Right lobe of liver (tissue), 6 donors: ENCODE measurements at places on chromosomes 11 and 22. TPM values are rescaled to one million over a fixed set of nuclear protein-coding genes. Genes with fewer than 3 reads are reported as not detected.
A peak's percentile ranks its signal among the peaks of the same experiment; 100 is the strongest.

GRCh38 chr11:114183044-114183511 is 113.1 kb upstream of the NNMT start:
- peaks cover 23% of the 10 kb centered on the region for H3K36me3 ChIP-seq
- H3K27me3 ChIP-seq: no peaks in the 10 kb centered on the region
- peak; percentile 34 for DNase-seq
- H3K4me1 ChIP-seq: no peaks in the 10 kb centered on the region
- H3K27ac ChIP-seq: no peak overlapping the region

GRCh38 chr11:2737226-2737590 is 37.4 kb upstream of the KCNQ1OT1 start:
- no peak overlapping the region for H3K4me3 ChIP-seq
- no peak for DNase-seq
- no peaks in the 10 kb centered on the region for H3K27me3 ChIP-seq
- H3K36me3 ChIP-seq: no peaks in the 10 kb centered on the region
- H3K4me1 ChIP-seq: no peaks in the 10 kb centered on the region

ARHGAP42 gene
- 12.3 TPM for total RNA-seq

DNA sequence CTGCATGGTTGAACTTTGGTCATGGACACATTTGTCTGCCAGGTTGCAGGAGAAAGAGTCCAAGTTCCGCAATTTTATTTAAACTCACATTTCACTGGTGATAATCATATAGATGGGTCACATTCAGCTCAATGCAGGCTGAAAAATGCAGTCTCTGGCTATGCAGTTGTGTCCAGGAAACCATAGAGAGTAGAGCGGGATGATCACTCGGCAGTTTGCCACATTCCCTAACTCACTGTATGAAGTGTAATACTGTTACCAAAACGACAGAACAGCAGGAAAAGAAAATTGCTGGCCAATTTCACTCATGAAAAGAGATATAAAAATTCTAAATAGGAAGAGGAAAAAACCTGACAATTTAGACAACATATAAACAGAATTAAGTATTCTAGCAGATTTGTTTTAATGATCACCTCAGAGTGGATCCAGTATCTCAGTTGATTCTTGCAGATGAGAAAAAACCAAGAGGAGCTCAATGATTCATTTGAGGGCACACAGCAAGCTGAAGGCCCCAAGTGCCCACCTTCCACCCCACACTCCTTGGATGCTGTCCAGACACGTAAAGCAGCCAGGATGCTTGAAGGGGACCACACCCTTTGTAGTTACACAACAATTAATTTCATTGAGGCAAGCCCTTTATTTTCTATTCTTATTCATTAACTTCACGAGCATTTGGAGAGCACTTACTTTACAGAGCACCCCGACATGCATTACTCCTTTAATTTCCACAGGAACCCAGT is 422.3 kb downstream of the SOX6 start:
- no peak overlapping the region for H3K27ac ChIP-seq
- no peaks in the 10 kb centered on the region for H3K27me3 ChIP-seq
- peak; percentile 33 for DNase-seq
- H3K36me3 ChIP-seq: no peaks in the 10 kb centered on the region
- H3K4me3 ChIP-seq: no peak overlapping the region
- no peaks in the 10 kb centered on the region for H3K4me1 ChIP-seq

DNA sequence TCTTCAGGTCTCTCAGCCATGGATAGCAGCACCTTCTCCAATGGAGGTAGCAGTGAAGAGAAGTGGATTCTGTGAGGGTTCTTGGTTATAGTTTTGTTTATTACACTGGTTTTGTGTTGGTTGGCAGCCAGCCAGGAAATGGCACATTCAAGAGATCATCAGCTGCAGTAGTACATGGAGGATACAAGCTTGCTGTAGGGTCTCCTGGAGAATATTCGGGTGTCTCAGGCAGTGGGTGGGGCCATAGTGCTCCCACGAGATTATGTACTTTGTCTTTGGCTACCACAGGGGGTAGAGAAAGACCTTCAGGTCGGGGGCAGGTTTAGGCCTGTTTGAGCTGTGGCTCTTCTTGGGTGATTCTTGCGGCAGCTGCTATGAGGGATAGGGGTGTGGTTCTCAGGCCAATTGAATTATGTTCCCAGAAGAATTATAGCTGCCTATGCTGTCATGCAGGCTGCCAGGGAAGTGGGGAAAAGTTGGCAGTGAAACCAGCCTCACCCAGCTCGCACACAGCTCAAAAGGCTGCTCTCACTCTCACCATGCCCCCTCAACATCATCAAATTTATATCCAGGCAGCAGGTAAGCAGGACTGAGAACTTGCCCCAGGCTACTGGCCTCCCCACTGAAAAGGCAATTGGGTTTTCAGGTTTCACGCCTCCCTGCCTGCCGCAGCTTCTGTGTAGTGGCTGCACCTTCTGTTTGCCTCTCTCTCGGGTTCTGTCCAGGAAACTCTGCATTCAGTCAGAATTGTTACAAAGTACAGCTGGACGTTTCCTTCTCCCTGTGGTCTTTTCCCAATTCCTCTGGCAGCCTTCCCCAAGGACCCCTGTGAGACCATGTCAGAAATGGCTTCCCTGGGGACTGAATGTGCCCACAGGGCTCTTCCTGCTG is 435.5 kb downstream of the LUZP2 start:
- no peaks in the 10 kb centered on the region for H3K36me3 ChIP-seq
- no peaks in the 10 kb centered on the region for H3K4me1 ChIP-seq
- H3K4me3 ChIP-seq: no peak overlapping the region
- H3K27ac ChIP-seq: no peak overlapping the region
- no peaks in the 10 kb centered on the region for H3K27me3 ChIP-seq

- H3K27me3 ChIP-seq: no peaks in the 10 kb centered on the region
- H3K4me1 ChIP-seq: no peaks in the 10 kb centered on the region
- H3K36me3 ChIP-seq: no peaks in the 10 kb centered on the region
- H3K4me3 ChIP-seq: no peak overlapping the region
Measured at GRCh38 chr11:8288166-8288772, 24.6 kb upstream of the LMO1 start.

GDPD4 gene
- total RNA-seq: 0.44 TPM

DNA sequence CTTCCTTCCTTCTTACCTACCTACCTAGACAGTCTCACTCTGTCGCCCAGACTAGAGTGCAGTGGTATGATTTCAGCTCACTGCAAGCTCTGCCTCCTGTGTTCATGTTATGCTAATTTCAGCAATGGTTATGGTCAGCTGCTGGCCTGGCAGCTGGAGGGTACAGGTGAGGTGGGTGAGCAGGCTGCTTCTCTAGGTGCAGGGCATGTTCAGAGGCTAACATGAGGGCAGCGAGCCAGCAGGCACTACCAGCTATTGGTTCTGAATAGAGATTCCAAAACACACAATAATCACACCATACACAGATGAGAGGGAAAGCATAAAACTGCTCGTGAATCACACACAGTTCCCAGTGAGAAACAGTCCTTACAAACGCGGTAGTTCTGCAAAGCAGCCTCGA is 48.7 kb upstream of the RFPL3 start:
- no peaks in the 10 kb centered on the region for H3K4me1 ChIP-seq
- H3K27me3 ChIP-seq: no peaks in the 10 kb centered on the region
- no peak overlapping the region for H3K4me3 ChIP-seq
- no peak for DNase-seq

- H3K36me3 ChIP-seq: peaks cover 15% of the 10 kb centered on the region
- no peak for DNase-seq
- H3K27me3 ChIP-seq: no peaks in the 10 kb centered on the region
- no peak overlapping the region for H3K4me3 ChIP-seq
- no peak overlapping the region for H3K27ac ChIP-seq
Measured at GRCh38 chr22:29275167-29275566, 7.1 kb downstream of the EWSR1 start.

GRCh38 chr11:69142895-69143294 is 12.8 kb upstream of the SMIM38 start:
- H3K27ac ChIP-seq: no peak overlapping the region
- H3K36me3 ChIP-seq: no peaks in the 10 kb centered on the region
- no peak for DNase-seq
- no peak overlapping the region for H3K4me3 ChIP-seq
- H3K4me1 ChIP-seq: no peaks in the 10 kb centered on the region
- no peaks in the 10 kb centered on the region for H3K27me3 ChIP-seq

GRCh38 chr22:42074846-42075676 is 1.0 kb downstream of the PHETA2 start:
- H3K27me3 ChIP-seq: no peaks in the 10 kb centered on the region
- peak overlapping the region; percentile 39 for H3K4me3 ChIP-seq
- H3K27ac ChIP-seq: peak overlapping the region; percentile 88
- H3K36me3 ChIP-seq: no peaks in the 10 kb centered on the region
- no peaks in the 10 kb centered on the region for H3K4me1 ChIP-seq

JAML gene
- 3.0 TPM for total RNA-seq

GRCh38 chr11:46438211-46438610 is 46.6 kb upstream of the CHRM4 start:
- no peaks in the 10 kb centered on the region for H3K4me1 ChIP-seq
- H3K4me3 ChIP-seq: no peak overlapping the region
- H3K27ac ChIP-seq: no peak overlapping the region
- no peak for DNase-seq
- H3K27me3 ChIP-seq: no peaks in the 10 kb centered on the region
- no peaks in the 10 kb centered on the region for H3K36me3 ChIP-seq

- H3K27ac ChIP-seq: no peak overlapping the region
- H3K36me3 ChIP-seq: no peaks in the 10 kb centered on the region
- no peaks in the 10 kb centered on the region for H3K4me1 ChIP-seq
- no peaks in the 10 kb centered on the region for H3K27me3 ChIP-seq
- no peak for DNase-seq
Measured at GRCh38 chr11:83571302-83571701, 285.1 kb upstream of the CCDC90B start.

- H3K27ac ChIP-seq: no peak overlapping the region
- H3K27me3 ChIP-seq: no peaks in the 10 kb centered on the region
- H3K4me3 ChIP-seq: no peak overlapping the region
- no peaks in the 10 kb centered on the region for H3K36me3 ChIP-seq
Measured at GRCh38 chr11:40894501-40894900, 565.0 kb downstream of the LRRC4C start.

- H3K27ac ChIP-seq: no peak overlapping the region
- H3K4me3 ChIP-seq: no peak overlapping the region
- H3K27me3 ChIP-seq: no peaks in the 10 kb centered on the region
- no peaks in the 10 kb centered on the region for H3K36me3 ChIP-seq
- no peaks in the 10 kb centered on the region for H3K4me1 ChIP-seq
- no peak for DNase-seq
Measured at GRCh38 chr22:19495562-19496323, 16.0 kb downstream of the CDC45 start.

ATG13 gene
- 60.9 TPM for total RNA-seq

DNA sequence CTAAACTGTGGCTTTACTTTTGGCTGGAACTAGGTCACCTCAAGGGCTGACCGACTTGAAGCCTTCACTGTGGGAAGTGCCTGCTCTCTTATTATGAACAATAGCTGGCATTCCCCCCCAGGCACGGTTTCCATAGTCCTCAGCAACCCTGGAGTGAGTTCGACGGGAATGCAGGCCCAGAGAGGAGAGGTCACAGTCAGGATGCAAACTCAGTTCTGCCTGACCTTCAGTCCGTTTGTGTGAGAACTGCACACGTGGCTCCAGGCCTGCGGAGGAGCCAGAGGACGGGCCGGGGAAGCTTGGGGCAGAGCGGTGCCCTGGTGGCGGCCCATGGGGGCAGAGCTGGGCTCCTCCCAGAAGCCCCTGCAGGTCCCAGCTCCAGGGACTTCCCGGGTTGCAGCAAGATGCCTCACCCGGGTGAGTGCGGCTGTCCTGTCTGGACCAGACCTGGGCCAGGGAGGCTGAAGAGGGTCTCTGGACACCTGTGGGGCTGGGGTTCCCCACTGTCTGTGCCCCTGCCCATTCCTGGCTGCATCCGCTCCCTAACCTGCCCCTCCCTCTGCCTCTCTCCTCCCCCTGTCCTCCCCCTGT is 17.2 kb downstream of the SLC25A18 start:
- no peak overlapping the region for H3K4me3 ChIP-seq
- DNase-seq: peak; percentile 44
- H3K27ac ChIP-seq: no peak overlapping the region
- peaks cover 19% of the 10 kb centered on the region for H3K4me1 ChIP-seq
- H3K27me3 ChIP-seq: no peaks in the 10 kb centered on the region

DNA sequence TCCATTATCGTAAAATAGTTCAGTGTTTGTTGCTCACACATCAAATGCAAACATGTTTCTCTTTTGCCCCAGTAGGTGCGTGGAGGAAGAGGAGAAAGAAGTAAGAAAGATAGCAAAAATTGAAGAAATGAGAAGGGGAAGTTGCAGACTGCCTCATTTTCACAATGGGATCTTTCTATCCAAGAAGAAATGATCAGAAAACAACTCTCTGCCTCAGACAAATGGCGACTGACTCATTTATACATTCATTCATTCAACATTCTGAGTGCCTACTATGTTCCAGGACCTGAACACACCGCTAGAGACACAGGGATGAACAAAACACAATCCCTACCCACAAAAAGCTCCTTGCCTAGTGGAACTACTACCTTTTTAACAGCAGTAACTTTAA is 367 bp downstream of the HPS5 start:
- H3K4me1 ChIP-seq: peaks cover 39% of the 10 kb centered on the region
- H3K36me3 ChIP-seq: no peaks in the 10 kb centered on the region
- H3K27ac ChIP-seq: peak overlapping the region; percentile 98
- peak overlapping the region; percentile 89 for H3K4me3 ChIP-seq
- H3K27me3 ChIP-seq: no peaks in the 10 kb centered on the region

GRCh38 chr11:131474947-131475346 is 104.5 kb downstream of the NTM start:
- H3K36me3 ChIP-seq: no peaks in the 10 kb centered on the region
- H3K4me3 ChIP-seq: no peak overlapping the region
- no peak overlapping the region for H3K27ac ChIP-seq
- DNase-seq: no peak
- H3K4me1 ChIP-seq: no peaks in the 10 kb centered on the region
- H3K27me3 ChIP-seq: no peaks in the 10 kb centered on the region

C11orf16 gene
- not detected for total RNA-seq

PPFIBP2 gene
- 28.9 TPM for total RNA-seq

INPPL1 gene
- 46.5 TPM for total RNA-seq

- H3K27me3 ChIP-seq: no peaks in the 10 kb centered on the region
- H3K36me3 ChIP-seq: no peaks in the 10 kb centered on the region
- H3K27ac ChIP-seq: no peak overlapping the region
- no peak overlapping the region for H3K4me3 ChIP-seq
- no peaks in the 10 kb centered on the region for H3K4me1 ChIP-seq
- no peak for DNase-seq
Measured at GRCh38 chr22:46399251-46400024, 63.9 kb downstream of the TRMU start.

GRCh38 chr11:93933230-93933629 is 82.8 kb upstream of the VSTM5 start:
- no peaks in the 10 kb centered on the region for H3K4me1 ChIP-seq
- DNase-seq: no peak
- H3K27me3 ChIP-seq: no peaks in the 10 kb centered on the region

- no peak overlapping the region for H3K27ac ChIP-seq
- no peaks in the 10 kb centered on the region for H3K36me3 ChIP-seq
- DNase-seq: no peak
- H3K4me1 ChIP-seq: no peaks in the 10 kb centered on the region
Measured at GRCh38 chr22:37363261-37363992, 63.9 kb downstream of the ELFN2 start.
